ENCODE measurements at places on chromosomes 2 and 18.
A peak's percentile ranks its signal among the peaks of the same experiment; 100 is the strongest.

- H3K4me1 ChIP-seq = no peaks in the 10 kb centered on the region
- no peak for DNase-seq
- H3K27ac ChIP-seq = no peak overlapping the region
- no peaks in the 10 kb centered on the region for H3K27me3 ChIP-seq
- no peak overlapping the region for H3K4me3 ChIP-seq
Observed at GRCh38 chr2:38554973-38555595, 47.6 kb downstream of the HNRNPLL start.

DNA sequence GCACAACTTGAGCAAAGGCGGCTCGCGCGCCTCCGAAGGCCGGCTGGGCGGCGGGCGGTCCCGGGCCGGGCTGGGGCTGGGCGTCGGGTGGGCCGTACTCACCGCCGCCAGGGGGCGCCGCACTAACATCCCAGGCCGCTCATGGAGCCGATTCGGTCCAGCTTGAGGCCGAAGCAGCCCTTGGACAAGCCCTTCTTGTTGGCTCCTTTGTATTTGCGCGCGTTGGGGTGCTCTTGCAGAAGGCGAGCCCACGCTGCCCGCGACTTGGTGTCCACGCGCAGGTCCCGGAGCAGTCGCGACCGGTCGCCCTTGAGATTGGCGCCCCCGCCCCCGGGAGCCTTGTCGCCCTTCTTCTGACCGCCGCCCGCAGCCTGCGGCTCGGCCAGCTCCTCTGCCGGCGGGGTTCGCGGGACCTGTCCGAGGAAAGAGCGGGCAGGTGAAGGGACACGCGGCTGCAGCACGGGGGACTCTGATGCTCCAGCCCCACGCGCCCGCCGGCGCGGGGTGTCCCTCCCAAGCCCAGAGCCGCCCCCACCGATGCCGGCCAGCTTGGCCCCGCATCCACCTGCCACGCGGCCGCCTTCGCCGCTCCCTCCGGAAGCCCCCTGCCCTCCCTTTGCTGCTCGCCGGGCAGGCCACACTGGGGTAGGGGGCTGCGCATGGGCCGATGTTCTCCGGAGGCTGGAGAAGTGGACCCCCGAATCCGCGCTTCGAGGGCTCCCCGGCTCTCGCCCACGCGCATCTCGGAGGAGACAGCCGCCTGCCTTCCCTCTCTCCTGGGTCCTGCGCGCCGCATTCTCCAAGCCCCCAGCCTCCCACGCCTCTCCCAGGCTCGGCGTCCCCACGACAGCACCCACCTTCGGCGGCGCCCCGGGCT, 655 bp downstream of the NPPC start:
- H3K36me3 ChIP-seq = peaks cover 4% of the 10 kb centered on the region
- H3K27me3 ChIP-seq = no peaks in the 10 kb centered on the region
- DNase-seq = peak; percentile 58
- H3K4me3 ChIP-seq = peak overlapping the region; percentile 67

DNA sequence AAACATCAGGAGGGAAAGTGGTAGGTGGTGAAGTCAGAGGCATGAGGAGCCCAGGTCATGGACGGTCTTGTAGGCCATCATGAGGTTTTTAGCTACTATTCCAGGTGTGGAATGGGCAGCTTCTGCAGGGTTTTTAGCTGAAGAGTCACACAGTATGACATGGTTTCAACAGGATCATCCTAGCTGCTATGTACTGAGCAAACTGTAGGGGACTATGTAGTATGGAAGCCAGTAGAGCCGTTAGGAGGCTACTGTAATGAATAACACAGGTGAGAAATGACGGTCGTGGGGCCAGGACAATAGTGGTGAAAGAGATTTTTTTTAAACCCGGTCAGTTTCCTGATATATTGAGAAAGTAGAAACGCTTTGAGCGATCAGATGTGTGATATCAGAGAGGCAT, 167.6 kb upstream of the FN1 start:
- no peak for DNase-seq
- no peaks in the 10 kb centered on the region for H3K4me1 ChIP-seq
- H3K27me3 ChIP-seq = no peaks in the 10 kb centered on the region
- H3K36me3 ChIP-seq = no peaks in the 10 kb centered on the region

DNA sequence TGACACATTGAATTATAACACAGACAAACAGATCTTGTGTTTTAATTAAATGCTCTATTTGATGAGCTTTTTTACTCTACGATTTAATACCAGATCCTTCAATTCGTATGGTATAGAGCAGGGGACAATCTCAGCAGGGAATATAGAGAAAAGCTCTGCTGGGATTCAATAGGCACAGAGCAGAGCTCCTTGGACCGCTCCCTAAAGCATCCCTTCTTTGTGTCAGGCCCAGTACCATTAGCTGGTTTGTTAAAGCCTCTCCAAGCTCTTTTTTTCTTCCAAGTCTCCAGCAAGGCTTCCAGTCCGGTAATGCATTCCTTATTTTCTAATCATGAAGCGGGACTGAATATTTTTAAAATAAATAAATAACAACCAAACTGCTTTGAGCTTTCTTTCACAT, 466.0 kb downstream of the NR4A2 start:
- H3K4me3 ChIP-seq = no peak overlapping the region
- no peak for DNase-seq
- H3K4me1 ChIP-seq = no peaks in the 10 kb centered on the region
- H3K36me3 ChIP-seq = no peaks in the 10 kb centered on the region
- no peak overlapping the region for H3K27ac ChIP-seq
- no peaks in the 10 kb centered on the region for H3K27me3 ChIP-seq

GRCh38 chr2:169184074-169184473, 114.7 kb downstream of the DHRS9 start:
- H3K27ac ChIP-seq = no peak overlapping the region
- no peaks in the 10 kb centered on the region for H3K27me3 ChIP-seq
- H3K36me3 ChIP-seq = no peaks in the 10 kb centered on the region

GRCh38 chr2:205613970-205614559, 68.2 kb upstream of the NRP2 start:
- H3K27ac ChIP-seq = no peak overlapping the region
- H3K36me3 ChIP-seq = no peaks in the 10 kb centered on the region
- H3K4me1 ChIP-seq = peaks cover 11% of the 10 kb centered on the region
- H3K27me3 ChIP-seq = peaks cover 6% of the 10 kb centered on the region
- no peak overlapping the region for H3K4me3 ChIP-seq

GRCh38 chr2:223227338-223227737, 175.3 kb downstream of the KCNE4 start:
- H3K27ac ChIP-seq = no peak overlapping the region
- H3K27me3 ChIP-seq = no peaks in the 10 kb centered on the region
- H3K36me3 ChIP-seq = no peaks in the 10 kb centered on the region
- no peaks in the 10 kb centered on the region for H3K4me1 ChIP-seq

DNA sequence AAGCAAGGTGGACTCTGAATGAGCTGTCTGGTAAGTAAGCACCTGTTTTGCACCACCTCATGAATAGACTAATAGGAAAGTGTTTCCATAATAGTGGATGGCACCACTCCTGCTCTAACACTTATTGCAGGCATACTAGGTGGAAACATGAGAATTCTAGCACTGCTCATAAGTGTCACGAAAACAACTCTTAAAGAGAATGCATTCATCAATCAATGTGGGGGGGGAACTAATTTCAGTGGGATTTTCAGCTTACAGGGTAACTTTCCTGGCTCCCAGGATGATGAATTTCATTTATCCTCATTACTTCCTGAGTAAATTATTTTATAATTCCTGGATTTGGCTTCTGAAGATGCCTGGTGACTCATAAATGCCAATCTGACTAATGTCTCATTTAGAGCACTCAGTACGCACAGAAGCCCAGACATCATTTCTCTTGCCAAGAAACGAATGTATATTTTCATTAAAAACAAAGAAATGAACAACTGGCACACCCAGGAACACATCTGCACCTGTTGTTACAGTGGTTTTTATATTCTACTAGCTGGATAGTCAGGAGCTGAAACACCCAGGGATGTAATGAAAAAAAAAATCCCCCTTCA, 129.6 kb downstream of the PID1 start:
- DNase-seq = no peak
- no peaks in the 10 kb centered on the region for H3K36me3 ChIP-seq
- no peaks in the 10 kb centered on the region for H3K4me1 ChIP-seq
- no peak overlapping the region for H3K4me3 ChIP-seq
- no peak overlapping the region for H3K27ac ChIP-seq

DNA sequence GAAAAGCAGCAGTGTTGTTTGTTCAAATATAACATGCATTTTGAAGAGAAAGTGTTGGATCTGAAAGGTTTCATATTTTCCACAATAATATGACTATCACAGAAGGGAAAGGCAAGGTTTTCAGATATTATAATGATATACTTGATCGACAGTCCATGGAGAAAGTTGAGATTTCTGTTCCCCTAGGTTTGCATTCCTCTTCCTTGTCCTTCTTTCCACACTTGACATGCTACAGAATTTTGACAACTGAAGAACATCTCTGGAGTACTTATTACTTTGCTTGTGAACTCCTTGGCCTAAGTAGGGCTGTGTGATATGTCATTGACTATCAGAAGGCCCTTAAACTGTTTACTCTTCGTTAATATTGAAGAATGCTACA, 46.5 kb downstream of the TMEFF2 start:
- H3K36me3 ChIP-seq = no peaks in the 10 kb centered on the region
- H3K4me3 ChIP-seq = no peak overlapping the region
- no peaks in the 10 kb centered on the region for H3K4me1 ChIP-seq
- DNase-seq = no peak
- H3K27me3 ChIP-seq = no peaks in the 10 kb centered on the region

DNA sequence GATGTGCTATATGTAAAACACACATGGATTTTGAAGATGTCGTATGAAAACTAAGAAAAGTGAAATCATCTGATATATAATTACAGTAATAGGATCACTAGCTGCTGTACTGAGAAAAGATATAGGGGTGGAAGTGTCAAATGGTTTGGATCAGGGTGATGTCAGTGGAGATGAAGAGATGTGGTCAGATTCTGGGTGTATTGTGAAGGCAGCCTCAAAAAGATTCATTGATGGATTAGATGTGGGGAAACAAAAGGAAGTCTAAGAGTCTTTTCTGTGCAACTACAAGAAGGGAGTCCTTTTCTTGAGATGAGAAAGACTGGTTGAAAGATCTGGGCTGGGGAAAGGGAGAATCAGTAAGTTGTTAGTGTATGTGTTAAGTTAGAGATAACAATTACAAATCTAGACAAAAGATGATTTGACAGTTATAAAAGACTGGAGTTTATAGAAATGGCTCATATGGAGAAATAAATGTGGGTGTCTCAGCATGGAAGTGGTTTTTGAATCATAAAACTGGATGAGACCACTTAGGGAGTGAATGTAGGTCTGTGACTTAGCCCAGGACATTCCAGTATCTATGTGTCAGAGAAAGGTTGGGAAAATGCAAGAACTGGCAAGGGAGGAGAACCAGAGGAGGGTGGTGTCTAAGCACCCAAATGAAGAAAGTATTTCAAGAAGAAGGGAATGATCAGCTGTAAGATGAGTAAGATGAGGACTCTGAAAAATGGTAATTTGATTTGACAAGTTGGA, 347.4 kb downstream of the PARD3B start:
- H3K4me3 ChIP-seq = no peak overlapping the region
- no peaks in the 10 kb centered on the region for H3K4me1 ChIP-seq
- no peaks in the 10 kb centered on the region for H3K36me3 ChIP-seq
- no peak overlapping the region for H3K27ac ChIP-seq
- no peak for DNase-seq

GRCh38 chr2:127514485-127514884, 11.8 kb downstream of the IWS1 start:
- no peak overlapping the region for H3K27ac ChIP-seq
- peaks cover 13% of the 10 kb centered on the region for H3K4me1 ChIP-seq
- H3K27me3 ChIP-seq = no peaks in the 10 kb centered on the region
- peaks cover 4% of the 10 kb centered on the region for H3K36me3 ChIP-seq
- DNase-seq = no peak

GRCh38 chr2:197241153-197241552, 69.4 kb downstream of the ANKRD44 start:
- no peak overlapping the region for H3K4me3 ChIP-seq
- no peaks in the 10 kb centered on the region for H3K36me3 ChIP-seq
- no peaks in the 10 kb centered on the region for H3K27me3 ChIP-seq
- peak overlapping the region; percentile 95 for H3K27ac ChIP-seq
- peaks cover 59% of the 10 kb centered on the region for H3K4me1 ChIP-seq
- DNase-seq = no peak

DNA sequence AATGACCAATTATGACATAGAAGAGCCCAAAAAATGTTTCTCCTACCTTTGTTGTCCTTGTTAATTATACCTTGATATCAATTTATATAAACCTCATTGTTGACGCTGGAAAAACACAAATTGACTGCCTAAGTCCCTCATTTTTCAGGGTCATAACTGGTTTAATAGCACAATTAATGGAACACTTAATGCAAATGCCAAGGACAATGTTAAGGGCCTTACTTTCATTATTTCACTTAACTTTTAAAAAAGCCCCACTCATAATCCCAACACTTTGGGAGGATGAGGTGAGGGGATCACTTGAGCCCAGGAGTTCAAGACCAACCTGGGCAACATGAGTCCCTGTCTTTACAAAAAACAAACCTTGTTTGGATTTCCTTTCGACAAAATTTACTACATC, 3.5 kb upstream of the STPG4 start:
- peaks cover 6% of the 10 kb centered on the region for H3K4me1 ChIP-seq
- H3K27me3 ChIP-seq = no peaks in the 10 kb centered on the region
- no peak overlapping the region for H3K4me3 ChIP-seq
- no peak for DNase-seq

- no peaks in the 10 kb centered on the region for H3K27me3 ChIP-seq
- no peak for DNase-seq
- H3K4me3 ChIP-seq = no peak overlapping the region
- H3K36me3 ChIP-seq = peaks cover 28% of the 10 kb centered on the region
- no peak overlapping the region for H3K27ac ChIP-seq
Observed at GRCh38 chr2:174465327-174465726, 21.5 kb downstream of the GPR155 start.

DNA sequence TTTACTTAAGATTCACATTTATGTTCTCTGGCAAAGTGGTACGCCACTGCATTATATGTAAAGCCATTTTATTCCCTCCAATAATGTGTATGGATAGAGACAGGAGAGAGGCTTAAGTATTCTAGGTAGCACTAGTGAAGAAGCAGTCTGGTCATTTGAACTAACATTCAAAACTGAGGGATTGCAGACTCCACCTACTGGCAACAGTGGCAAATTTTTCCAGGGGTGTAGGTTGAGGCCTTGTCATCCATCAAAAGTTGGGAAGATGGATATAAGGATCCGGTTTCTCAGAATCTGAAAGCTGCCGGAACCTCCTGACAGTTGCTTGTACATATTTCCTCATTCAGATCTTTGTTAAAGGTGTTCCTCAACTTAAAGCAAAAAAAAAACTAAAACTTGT, 465.5 kb upstream of the FSHR start:
- H3K36me3 ChIP-seq = no peaks in the 10 kb centered on the region
- H3K4me3 ChIP-seq = no peak overlapping the region
- no peak overlapping the region for H3K27ac ChIP-seq
- H3K27me3 ChIP-seq = no peaks in the 10 kb centered on the region
- no peak for DNase-seq

DNA sequence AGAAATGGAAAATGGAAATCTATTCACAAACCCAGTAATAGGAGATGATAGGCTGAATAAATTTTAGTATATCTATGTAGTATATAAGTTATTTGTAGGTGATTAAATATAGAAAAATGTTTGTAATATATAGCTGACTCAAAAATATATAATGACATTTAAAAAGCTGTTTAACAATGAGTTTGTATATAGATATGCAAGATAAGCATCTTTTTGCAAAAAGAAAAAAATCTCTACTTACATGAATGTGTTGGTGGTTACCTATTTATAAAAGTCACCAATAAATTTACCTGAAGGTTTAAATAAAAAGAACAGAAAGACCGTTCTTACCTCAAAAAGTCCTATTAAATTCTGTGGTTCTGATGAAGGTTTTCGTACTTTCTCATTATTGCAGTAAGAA, 71.3 kb downstream of the LRPPRC start:
- H3K4me3 ChIP-seq = no peak overlapping the region
- H3K27me3 ChIP-seq = no peaks in the 10 kb centered on the region
- no peak overlapping the region for H3K27ac ChIP-seq
- peaks cover 2% of the 10 kb centered on the region for H3K36me3 ChIP-seq

GRCh38 chr2:129882476-129882875, 97.0 kb upstream of the RAB6C start:
- no peaks in the 10 kb centered on the region for H3K36me3 ChIP-seq
- H3K4me1 ChIP-seq = no peaks in the 10 kb centered on the region
- DNase-seq = no peak
- no peak overlapping the region for H3K4me3 ChIP-seq

Measured in T-cell (primary cell).